ENCODE measurements at places on chromosomes 2 and 18.

- no peak for DNase-seq
Observed at GRCh38 chr2:134080386-134081089, 173.3 kb upstream of the MGAT5 start.

DNA sequence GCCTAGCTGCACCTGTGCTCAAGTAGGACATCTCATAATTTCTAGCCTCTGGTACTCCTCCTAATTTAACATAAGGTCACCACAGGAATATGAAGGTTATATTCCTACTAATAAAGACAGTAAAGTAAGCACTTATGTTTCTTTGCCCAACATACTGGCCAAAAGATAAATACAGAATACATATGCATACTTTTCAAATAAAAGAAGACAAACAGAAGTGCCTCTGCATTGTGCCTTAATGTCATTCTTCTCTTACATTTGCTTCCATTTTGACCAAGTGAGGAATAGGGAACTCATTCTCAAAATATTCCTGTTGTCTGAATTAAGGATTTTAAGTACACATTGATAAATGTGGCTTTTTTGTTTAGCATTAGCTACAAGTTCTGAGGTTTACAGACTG lies 5.6 kb downstream of the BCL11A start:
- DNase-seq = no peak

DNA sequence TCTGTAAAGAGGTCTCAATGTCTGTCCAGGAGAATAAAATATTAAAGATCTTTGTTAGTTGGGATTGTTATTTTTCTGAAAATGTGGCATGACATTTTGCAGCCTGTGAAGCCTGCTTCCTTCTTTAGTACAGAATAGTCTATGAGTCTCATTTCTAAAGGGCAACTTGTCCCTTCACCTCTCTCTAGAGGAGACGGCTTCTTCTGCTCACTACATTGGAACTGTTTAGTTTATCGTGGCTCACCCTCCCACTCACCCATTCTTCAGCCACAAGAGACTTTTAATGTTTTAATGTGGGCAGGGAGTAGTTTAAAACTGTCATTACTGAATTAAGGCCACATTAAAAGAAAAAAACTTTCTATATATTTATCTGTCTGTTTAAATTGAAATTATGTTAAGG lies 161.0 kb downstream of the BARD1 start:
- no peak for DNase-seq

GRCh38 chr18:33946336-33946735 lies 278.4 kb downstream of the NOL4 start:
- DNase-seq = no peak

- DNase-seq = no peak
Observed at GRCh38 chr2:144234542-144234871, 285.4 kb downstream of the ZEB2 start.

GRCh38 chr18:8386669-8387380 lies 222.4 kb upstream of the RAB12 start:
- DNase-seq = no peak

DNA sequence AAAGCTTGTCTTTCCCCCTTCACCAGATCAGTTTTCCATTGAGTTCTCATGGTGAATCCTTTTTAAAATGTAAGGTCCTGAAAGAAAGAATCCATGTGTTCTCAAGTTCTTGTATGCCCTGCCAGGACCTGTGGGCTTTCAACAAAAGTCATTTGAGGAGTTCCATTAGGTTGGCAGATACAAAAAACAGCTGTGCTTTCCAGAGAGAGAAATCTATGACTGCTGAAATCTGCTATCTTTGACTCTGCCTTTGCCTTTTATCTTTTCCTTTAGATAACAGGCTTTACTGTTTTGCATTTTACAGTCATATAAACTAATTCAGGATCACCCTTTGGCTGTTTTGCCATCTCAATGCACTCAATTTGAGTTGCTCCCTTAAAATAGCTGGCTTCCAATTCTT lies 59.7 kb downstream of the CXCR4 start:
- DNase-seq = no peak

DNA sequence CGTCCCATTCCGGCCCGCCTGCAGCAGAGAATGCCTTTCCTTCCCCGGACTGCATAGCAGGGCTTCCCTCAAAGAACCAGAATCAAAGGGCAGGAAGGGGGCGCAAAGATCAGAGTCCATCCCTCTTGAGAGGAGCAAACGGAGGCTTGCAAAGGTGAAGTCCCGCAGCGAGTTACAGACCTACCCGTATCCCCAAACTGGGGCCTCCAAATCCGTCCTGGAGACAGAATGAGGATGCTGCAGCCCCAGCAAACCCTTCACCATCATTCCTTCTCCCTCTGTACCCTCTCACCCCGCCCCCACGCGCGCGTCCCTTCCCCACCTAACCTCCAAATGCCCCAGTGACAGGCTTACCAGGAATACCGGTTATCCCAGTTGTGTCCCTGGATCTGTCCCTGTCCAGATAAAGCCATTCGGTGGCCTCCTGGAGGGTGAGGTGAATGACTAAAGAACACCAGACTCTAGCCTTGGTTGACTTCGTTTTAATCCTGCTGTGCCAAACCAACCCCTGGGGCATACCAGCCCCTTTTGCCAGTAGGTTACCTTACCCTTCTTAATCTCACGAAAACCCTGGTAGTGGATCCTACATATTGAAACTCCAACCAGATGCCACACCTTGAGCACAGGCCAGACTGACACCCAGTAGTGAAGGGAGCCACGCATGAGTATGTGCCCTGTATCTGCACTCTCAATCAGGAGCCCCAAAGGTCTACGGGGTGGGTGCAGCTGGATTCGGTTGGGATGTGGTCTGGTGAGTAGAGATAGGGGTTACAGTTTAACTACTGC lies 961 bp upstream of the SLC40A1 start:
- no peak for DNase-seq

- DNase-seq = no peak
Observed at GRCh38 chr2:41379496-41380221, 668.2 kb upstream of the PKDCC start.

DNA sequence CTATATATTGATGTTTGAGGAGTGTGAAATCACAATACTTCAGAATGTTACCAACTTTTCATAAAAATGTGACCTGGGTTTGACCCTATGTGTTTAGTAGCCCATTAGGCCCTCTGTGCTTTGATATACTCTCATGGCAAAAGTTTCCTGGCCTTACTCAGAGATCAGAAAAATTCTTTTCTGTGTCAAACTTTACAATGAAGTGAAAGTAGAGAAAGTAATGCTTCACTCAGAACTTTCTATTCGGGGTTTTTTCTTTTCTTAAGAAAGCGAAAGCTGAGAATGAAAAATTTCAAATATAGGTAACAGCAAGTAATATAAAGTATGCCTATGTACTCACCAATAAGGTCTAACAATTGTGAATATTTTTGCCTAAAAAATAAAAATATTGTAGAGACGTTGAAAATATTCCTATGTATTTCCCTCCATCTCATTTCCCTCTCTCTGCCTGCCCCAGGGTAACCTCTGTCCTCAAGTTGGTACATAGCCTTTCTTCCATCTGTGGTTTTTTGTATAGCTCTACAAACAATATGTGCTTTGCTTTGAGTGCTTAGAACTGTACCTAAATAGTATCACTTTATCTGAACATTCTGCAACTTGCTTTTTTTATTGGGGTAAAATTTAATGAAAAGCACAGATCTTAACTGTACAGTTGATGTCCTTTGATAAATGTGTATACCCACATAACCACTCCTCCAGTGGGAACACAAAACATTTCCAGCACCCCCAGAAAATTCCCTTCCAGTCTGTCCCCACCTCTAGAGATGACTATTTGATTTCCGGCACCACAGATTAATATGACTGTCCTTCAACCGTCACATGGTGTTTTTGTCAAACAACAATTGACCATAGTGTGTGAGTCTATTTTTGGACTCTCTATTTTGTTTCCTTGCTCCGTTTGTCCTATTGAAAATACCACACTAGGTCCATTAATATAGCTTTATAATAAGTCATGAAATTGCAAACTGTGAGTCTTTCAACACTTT lies 10.3 kb upstream of the ACKR3 start:
- no peak for DNase-seq

DNA sequence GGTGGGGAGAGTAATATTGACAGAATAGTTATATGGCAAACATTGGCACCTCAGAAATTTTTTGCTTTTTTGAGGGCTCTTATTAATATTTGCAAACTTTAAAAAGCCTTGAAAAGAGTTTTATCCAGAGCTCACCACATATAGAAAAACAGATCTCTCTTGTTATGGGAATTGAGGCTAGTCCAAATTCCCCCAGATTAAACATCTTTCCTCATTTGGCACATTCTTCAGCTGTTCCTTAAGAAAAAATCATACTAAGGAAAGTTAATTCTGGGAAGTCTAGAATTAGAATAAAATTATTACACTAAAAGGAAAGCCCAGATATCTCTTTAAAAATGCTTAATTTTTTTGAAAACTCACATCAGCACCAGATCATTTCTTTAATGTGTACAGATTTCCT lies 5.6 kb downstream of the TFPI start:
- no peak for DNase-seq

DNA sequence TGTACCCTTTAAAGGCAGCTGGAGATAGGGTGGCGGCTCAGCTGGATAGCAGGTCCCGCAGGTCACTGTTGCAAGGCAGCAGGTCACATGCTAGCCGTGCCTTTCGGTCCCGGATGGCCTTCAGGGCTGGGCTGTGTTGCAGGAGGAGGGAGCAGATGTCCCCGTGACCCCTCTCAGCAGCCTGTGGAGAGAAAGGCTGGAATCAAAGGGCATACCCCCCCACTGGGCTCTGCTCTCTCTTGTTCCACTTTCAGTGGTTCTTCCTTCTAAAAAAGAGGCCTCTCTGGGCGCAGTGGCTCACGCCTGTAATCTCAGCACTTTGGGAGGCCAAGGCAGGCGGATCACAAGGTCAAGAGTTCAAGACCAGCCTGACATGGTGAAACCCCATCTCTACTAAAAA lies 4.4 kb upstream of the ANKRD23 start:
- no peak for DNase-seq

DNA sequence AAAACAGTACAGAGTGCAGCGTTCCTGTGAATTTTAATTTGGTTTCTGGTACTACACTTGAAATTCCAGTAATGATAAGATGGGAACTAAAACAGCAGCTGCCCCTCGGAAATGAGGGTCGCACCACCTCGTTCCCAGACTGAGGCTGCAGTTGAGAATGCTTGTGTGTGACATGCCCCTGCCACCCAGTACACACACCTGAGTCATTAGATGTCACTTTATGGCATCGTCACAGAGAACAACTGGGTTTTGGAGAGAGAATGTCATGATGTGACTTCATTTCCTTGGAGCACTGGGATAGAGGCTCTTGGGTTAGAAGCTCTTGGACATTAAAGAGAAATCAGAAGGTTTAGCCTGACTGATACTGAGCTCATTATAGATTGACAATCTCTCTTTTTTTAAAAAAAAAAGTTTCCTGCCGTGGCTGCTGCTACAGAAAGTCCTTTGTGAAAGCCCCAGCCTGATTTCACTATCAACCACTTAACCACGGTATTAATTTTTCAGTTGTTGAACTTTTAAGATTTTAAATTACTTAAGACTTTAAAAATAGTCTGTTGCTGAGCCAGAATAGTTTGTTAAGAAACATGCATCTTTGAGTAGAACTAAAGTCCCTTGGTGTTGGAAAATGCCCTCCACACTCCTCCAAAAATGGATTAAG lies 24.5 kb downstream of the BCL2L11 start:
- DNase-seq = no peak

DNA sequence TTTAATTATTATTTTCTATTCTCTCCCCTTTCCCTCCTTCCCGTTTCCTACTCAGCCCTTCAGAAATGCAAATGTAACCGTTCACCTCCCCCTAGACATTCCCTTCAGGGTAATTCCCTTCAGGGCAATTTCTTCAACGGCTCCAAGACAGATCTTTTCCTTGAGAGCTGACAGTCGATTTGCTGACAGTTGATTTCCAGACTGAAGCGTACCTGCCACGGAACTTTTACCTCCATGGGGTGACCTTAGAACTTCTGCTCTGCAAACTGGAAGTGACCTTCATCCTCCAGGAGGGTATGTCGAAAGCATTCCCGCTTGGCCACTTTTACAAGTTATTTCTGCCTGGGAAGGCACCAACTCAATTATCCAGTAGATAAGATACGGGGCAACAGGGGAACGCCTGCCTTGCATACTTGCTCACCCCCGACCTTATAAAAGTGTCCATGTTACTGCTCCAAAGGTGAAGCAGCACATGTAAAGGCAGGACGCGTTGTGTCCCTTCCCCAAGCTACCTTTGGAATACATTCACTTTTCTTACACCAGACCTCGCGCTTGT lies 18.5 kb downstream of the B3GNT7 start:
- DNase-seq = no peak

DNA sequence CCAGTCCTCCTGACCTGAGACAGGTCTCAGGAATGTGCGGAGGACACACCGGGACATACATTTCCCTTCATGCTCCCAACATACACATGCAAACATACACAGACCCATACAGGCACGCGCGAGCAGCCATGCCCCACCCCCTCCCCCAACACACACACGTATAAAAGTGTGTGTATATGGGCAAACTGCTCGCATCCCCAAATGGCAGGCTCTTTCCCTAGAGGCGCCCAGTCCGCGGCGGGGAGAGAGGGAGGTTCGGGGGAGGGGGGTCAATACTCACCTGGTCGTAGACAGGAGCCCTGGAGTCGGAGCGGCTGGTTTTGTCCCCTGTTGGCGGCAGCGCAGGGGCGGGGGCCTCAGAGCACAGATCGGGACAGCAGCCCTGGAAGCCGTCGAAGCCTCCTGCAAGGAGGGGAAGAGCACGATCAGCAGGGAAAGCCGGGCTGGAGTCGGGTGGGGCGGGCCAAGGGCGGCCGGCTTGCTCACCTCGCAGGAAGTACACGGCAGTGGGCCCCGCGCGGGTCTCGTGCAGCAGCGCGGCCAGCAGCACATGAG lies 682 bp downstream of the DUSP2 start:
- no peak for DNase-seq

GRCh38 chr18:76667603-76668002 lies 154.8 kb upstream of the ZNF236 start:
- no peak for DNase-seq

- DNase-seq = no peak
Observed at GRCh38 chr18:7329016-7329415, 98.1 kb downstream of the LRRC30 start.

DNA sequence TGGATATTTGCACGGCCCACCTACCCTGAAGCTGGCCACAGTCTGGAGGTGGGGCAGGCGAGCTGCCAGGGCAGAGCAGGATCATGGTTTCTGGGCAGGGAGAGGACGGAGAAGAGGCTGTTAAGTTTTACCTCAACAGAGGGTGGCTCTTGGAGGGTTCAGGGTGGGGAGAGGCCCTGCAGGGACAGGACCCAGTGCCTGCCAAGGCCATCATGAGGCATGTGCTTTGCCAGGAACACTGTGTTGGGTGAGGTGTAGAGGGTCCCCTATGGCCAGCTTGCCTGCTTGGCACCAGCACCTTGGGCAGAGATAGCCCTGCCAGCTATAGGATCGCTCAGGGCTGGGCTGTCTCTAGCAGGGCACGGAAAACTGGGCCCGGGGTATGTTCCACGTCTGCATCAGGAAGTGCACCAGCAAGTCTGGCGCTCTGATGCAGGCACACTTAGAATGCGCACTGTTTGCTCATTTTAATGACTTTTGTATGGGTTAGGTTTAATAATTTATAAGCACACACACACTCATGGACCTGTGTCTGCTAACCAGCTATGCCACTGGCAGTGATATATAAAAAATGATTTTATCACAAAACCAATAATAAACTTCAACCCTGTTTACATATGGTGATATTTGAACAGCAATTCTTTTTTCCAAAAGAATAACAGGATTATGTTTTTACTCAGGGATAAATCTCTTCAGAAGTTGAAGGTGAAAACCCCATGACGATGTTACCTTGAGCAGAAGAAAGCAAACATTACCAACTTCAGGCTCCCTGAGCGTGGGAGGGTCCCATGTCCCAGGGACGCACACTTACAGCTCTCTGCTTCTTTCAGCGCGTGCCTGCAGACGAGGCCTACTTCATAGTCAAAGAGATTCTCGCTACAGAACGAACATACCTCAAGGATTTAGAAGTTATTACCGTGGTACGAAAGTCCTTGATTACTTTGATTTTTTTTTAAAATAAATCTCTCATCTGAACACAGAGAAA lies 46.4 kb downstream of the STK25 start:
- no peak for DNase-seq

All from BJ (cell line).